Activated naive CD4-positive, alpha-beta T cell (primary cell): ENCODE measurements at places on chromosomes 4 and X.

DNA sequence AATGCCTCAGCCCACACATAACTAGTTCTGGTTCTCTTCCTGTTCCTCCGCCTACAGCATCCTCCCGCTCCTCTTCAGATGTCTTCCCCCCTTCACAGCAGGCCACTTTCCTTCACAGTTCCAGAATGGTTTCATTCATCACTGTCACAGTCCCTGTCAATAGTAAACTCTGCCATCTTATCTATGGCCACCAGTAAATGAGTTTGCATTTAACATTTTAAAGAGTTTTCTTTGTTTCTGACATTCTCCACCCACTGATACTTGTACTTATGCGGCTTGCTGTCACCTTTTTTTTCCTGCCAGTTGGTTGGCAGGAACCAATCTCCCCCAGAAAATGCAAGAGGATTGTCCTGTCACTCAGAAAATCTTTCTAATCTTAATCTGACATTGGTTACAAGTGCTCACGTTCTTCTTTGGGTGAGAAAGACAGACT is 114.1 kb downstream of the GLUD2 start:
- DNase-seq, result no peak

- DNase-seq, result no peak
These were observed 7.2 kb downstream of the GNRHR start for GRCh38 chr4:67746797-67747495.

DNA sequence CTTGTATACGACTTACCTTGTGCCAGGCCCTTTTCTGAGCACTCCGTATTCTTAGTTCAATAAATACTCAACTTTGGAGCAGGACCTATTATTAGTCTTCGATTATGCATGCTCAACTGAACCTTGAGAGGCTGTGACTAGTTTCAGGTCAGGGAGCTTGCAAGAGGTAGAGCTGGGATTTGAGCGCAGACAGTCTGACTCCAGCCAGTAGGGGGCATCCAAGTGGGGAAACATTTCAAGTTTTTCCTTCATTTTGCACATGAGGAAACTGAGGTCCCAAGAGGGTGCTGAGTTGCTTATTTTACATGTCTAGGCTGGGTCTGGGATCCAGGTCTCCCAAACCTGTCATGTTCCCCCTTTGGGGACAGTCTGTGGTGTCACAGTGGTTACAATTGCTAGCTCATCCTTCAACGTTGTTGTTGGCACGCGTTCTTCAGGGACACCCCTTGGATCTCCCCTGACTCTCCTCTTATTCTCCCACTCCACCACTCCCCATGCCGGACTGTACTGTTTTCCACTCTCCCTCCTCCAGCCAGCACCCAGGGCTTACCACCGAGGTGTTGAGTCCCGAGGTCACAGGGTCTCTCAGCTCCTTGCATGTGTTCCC is 6.7 kb upstream of the PRICKLE3 start:
- no peak for DNase-seq

DNA sequence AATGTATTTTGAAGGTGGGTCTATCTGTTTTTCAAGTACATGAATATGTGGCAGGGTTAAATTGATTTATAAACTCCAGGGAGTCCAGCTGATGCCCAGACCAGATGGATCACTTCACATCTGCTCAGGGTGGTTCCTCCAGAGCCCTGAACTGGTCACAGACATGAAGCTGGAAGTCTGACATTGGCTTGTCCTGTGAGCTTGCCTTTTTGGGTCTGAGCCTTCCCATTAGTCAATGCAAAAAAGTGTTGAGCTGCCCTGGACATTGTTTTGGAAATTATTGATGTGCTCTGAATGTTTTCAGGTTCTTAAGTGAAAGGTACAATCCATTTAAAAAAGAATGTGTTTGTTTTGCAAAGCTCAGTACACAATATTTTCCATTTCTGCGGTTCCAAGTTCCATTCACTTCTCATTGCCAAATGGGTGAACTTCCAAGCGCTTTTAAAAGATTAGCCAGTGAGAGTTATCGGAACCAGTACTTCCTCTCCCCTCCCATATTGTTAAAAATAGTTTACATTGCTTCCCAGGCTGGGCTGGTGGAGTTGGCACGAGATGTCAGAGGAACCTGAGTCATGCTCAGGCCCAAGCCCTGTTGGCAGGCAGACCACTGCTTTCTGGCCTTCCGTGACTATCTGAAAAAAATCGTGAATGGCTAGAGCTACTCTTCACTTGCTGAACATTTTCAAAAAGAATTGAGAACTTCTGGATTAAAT is 52.1 kb downstream of the PDGFRA start:
- DNase-seq, result no peak

- DNase-seq, result no peak
These were observed 74.4 kb upstream of the PRKX start for GRCh38 chrX:3787856-3788255.

GRCh38 chrX:9144701-9145241 is 110.8 kb upstream of the FAM9B start:
- DNase-seq, result no peak

DNA sequence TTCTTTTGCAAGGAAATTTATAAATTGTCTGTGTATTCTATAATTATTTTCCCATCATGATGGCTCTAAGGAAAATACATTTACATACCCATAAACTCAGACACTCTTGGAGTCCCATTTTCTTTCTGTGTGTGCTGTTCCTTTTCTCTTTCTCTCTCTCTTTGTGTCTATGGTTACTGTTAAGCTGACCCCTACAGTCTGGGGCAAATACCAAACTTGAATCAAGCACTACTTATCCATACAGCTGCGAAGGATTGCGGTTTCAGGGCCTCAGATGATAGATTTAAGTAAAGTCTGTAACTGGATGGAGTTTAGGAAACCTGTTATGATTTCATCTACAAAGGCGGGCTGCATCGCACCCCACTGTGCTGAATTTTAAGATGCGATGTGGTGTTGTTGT is 150.2 kb downstream of the SHROOM3 start:
- DNase-seq, result no peak

DNA sequence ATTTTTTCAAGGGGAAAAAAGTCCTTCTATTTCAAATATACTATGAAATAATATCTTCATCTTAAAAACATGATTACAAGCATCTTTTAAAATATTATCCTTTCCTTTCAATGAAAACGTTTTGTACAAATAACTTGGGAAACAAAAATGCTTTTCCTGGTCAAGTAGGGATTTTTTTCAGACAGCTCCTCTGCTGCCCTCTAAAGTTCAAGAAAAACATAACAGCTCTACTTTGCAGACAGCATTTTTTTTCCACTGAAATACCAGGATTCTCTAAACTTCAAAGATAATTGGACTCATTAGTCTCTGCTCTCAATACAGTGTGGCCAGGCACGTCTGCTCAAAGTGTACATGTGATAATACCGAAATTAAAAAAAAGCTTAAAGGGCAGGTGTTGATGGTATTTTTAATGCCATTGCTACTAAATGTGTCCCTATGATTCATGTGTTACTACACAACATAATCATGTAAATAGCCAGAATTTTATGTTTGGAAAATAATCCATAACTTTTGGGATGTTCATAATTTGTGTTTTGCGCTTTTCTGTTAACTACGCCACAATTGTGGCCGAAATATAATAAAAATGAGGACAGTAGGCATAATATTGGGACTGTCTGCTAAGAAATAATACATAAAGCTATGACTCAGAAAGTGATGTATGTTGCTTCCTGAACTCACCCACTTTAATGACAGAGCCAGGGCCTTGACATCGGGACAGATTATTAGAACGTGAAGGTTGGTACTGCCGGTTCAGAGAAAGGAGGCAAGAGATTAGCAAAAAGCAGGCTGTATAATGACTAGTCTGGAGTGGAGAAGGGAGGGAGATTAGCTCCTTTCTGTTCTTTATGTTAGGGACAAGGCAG is 478.9 kb downstream of the KCNIP4 start:
- no peak for DNase-seq

DNA sequence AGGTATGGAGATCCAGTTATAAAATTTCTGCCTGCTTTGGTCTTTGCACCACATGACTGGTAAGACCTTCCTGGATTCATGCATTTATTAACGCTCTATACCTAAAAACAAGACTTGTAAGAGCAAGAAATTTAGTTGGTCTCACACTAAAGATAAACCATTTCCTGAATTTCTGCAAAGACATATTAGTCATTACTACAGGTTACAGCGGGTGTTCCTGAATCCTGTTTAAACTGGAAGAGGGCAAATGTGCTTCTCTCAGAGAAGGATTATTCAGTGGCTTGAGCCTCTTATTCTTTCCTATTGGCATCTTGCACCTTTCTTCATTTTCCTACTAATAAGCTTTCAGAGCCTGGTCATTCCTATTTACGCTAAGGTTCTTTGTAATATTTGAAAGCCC is 397.6 kb upstream of the TENM3 start:
- no peak for DNase-seq

GRCh38 chr4:37879365-37879764 is 11.5 kb upstream of the TBC1D1 start:
- no peak for DNase-seq

- DNase-seq, result no peak
These were observed 11.2 kb upstream of the CXCR3 start for GRCh38 chrX:71629467-71629866.

GRCh38 chrX:125947501-125947900 is 218.6 kb downstream of the DCAF12L2 start:
- DNase-seq, result no peak

DNA sequence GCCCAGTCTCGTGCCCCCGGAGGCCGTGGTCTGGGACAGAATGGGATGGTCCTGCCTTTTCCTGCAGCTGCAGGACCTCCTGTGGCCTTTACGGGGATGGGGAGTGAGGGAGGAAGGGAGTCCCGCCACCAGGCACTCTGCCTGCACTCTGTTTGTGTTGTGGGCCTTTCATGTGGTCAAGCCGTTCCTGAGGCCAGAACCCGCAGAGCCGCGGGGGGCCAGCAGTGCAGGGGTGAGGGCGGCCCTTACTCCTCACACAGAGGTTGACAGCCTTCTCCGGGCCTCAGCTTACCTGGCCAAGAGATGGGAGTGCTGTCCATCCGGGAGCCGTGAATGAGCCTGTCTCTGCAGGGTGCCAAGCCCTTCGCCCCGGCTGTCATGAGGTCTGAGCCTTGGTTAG is 230.7 kb downstream of the AFAP1 start:
- no peak for DNase-seq

GRCh38 chr4:48195853-48196252 is 61.8 kb upstream of the TXK start:
- no peak for DNase-seq

GRCh38 chr4:66795724-66796123 is 749.6 kb downstream of the CENPC start:
- no peak for DNase-seq

- DNase-seq, result no peak
These were observed 52.4 kb downstream of the SCFD2 start for GRCh38 chr4:53313510-53313909.

DNA sequence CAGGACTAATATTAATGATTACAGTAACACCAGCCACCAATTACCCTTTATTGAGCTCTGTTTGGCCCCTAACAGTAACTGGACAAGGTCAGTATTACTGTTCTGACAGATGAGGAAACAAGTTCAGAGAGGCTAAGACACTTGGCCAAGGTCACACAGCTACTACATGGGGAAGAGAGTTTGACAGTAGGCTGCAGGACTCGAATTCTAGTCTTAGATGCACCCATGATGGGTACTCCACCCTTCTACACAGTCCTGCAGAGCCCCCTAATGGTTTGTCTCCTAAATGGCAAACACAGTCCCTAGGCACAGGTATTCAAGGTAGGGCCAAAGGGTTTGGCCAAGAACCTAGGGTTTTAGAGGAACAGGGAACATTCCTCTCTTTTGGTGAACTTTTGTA is 93.9 kb downstream of the NSUN7 start:
- no peak for DNase-seq

- no peak for DNase-seq
These were observed 125.3 kb upstream of the IL15 start for GRCh38 chr4:141511055-141511454.

- DNase-seq, result no peak
These were observed 570.5 kb upstream of the TENM3 start for GRCh38 chr4:181672751-181673150.

DNA sequence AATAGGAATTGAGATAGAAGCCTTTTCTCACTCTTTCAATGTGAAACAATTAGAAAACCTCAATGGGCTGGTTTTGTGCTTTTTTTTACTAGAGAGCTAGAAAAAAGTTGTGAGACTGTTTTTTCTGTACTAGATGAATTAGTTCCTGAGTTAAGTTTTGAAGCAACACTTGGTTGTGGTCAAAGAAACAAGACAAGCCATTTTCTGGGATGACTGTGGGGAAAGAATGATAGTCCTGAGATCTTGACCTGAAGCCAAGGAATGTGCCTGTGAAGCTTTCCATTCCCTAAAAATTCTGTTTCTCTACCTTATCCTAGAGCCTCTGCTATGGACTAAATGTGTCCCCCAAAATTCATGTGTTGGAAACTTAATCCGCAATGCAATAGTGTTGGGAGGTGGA is 157.8 kb upstream of the TLL1 start:
- DNase-seq, result no peak

DNA sequence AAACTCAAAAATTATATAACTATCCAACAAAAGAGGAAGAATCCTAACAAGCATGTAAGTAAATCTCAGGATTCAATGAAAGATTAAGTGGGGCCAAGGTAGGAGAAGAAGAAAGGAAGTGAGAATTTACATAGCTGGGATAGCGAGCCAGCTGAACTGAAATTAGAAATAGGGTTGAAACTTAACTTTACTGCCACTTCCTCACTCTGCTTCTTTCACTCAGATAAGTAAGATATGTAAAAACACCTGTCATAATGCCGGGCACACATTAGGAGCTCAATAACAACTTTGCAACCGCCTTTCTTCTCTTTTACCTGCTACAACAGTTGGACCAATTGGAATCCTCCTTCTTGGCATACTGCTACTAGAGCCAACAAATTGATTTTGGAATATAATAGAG is 129.4 kb downstream of the CNKSR2 start:
- no peak for DNase-seq

DNA sequence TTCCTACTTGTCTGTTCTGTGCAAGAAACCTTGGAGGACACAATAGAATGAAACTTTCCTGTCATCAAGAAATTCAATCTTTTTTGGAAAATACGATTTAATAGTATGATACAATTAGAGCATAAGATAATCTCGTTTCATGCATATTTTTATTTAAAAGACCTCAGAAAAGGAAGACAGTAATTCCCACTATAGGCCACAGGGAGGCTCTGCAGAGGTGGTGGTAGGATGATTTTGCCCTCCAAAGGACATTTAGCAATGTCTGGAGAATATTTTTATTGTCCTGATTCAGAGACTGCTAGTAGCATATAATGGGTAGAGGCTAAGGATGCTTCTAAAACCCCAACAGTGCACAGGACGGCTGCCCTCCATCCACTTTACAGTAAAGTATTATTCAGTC is 68.7 kb downstream of the PAK3 start:
- DNase-seq, result no peak

DNA sequence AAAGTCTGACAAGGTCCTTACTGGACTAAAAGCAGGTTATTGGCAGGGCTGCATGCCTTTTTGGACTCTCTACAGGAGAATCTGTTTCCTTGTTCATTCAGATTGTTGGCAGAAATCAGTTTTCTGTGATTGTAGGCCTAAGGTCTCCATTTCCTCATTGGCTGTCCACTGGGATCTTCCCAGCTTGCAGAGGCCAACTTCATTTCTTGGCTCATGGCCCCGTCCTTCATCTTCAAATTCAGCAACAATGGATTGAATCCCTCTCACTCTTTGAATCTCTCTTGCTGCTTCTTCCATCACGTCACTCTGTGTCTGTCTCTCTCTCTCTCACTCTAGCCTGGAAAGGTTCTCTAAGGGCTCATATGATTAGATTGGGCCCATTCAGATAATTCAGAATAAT is 14.9 kb upstream of the GLUD2 start:
- DNase-seq, result no peak
